Astrocyte of the hippocampus (primary cell): ENCODE measurements at places on chromosomes 3 and 15.

GRCh38 chr15:96746665-96747064 lies 416.2 kb downstream of the NR2F2 start:
- no peak for DNase-seq

- DNase-seq: no peak
These were observed 73.0 kb upstream of the GAP43 start for GRCh38 chr3:115550285-115550761.

DNA sequence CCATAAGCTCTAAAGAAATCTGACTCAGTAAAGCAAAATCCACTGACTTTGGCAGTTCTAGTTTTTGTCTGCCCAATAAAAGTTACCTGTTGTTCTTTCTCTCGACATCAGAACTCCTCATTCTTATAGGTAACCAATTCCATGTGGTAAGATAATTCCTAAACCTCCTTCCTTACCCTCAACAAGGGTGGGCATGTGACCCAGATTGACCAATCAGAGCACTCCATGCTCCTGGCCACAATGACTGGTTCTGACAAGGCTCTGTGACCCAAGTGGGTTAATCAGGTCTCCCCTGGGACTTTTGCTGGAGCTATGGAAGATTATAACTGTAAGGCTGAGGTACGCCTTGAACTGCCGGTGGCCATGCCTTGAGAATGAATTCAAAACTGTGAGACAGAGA lies 31.7 kb downstream of the LINS1 start:
- DNase-seq: no peak

GRCh38 chr3:2714834-2715233 lies 395.3 kb downstream of the IL5RA start:
- no peak for DNase-seq
